ENCODE measurements at places on chromosomes 1 and 21. TPM values are rescaled to one million over a fixed set of nuclear protein-coding genes. Genes with fewer than 3 reads are reported as not detected.

C1orf105 gene
- polyA plus RNA-seq, result not detected

DNA sequence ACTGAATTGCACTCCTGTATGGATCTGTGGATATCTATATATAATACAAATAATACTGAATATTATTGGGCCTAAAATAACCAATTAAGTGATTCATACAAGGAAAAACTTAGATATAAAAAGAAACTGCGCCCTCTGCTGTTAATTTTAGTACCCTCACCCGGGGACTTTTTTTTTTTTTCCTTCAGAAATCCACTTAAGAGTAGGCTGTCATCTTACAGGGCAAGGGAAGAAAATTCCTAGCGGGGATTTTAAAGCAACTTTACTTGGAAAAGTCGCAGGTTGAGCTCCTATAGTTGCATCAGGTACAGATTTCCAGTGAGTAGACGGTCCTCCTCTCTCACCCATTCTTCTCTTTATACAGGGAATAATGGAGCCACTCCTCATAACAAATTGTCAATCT lies 1.3 kb downstream of the NTNG1 start:
- DNase-seq, result peak; percentile 64

DNA sequence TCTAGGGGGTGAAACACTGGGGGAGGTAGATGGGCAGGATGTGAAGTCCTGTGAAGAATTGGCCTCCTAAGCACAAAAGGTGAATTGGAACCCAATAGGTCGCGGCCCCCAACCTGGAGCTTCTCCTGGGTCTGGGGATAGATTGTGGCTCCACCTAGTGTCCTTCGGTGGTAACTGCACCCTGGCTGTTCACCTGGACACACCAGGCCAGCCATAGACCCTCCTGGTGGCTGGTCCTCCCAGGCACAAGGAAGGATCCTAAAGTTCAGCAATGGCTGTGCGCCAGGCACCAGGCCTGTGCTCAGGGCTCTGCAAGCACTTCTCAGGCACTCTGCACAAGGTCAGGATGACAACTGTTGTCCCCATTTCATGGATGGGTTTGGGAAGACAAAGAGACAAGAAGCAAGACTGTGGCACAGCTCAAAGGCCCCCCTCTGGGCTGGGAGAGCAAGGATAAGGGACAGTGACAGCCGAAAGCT lies 13.5 kb downstream of the ESPN start:
- DNase-seq, result peak; percentile 88

- DNase-seq, result peak; percentile 64
These were observed at the start of gene GNG4 for GRCh38 chr1:235649368-235650163. TSS of gene GNG4 (minus strand) at chr1:235649784. CDS start at chr1:235583838, 65,946 bp downstream.
